ENCODE measurements at places on chromosomes 12 and 14.

GRCh38 chr12:108141600-108142130 lies 12.6 kb downstream of the WSCD2 start:
- no peak for DNase-seq

- peak; percentile 65 for DNase-seq
These were observed 64.1 kb upstream of the EGLN3 start for GRCh38 chr14:34014936-34015335.

- DNase-seq = no peak
These were observed 69.2 kb downstream of the PTPRQ start for GRCh38 chr12:80513211-80513610.

DNA sequence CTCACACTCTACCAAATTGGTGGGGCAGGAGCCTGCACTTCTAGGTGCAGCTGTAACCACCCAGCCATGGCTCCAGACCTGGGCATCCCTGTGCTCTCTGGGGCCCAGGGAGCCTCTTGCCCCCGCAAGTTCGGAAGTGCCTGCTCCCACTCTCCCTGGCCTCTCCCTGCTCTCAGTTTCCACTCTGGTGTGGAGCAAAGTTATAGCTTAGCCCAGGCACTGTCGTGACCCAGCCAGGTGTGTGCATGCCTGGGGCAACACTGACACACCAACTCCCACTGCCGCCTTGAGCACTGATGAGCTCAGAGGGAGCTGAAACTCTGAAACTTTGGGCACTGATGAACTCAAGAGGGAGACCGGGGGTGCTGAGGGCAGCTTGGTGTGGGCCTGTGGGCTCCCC lies 8.7 kb upstream of the FBXO33 start:
- no peak for DNase-seq

DNA sequence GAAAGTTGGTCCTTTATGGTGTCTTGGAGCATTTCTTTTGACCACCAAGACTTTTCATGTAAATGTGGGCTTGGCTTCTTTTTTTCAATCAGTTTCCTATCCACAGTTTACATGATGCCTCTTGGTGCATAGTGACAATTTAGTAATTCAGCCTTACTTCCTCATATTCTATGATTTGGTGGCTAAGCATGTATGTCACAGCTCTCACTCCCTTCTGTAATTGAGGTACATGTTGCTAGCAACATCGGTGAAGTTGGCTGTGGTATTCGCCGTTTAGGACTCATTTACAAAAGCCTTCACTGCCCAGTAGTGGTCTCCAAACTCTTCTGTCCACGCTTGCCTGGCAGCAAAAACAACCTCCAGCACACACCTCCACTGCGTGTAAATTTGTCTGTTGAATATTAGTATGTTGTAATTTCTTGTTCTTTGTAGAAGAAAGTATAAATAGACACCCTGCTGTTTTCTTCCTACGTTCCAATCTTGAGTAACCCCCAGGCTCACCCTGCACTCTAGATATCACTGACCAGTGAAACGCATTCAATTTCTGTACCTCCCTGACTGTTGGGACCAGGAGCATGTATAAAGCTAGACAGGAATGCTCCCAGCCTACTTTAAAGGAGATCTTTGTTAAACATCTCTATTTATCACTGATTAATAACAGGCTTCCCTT lies 90.4 kb downstream of the PPP2R5C start:
- DNase-seq = no peak

GRCh38 chr12:42530284-42530683 lies 59.3 kb downstream of the PRICKLE1 start:
- no peak for DNase-seq

GRCh38 chr12:108235197-108235984 lies 103.7 kb downstream of the CMKLR1 start:
- DNase-seq = no peak

- no peak for DNase-seq
These were observed 64.5 kb upstream of the VASH1 start for GRCh38 chr14:76696791-76697190.

- DNase-seq = no peak
These were observed 367.0 kb upstream of the TMEM132C start for GRCh38 chr12:127899971-127900370.

- DNase-seq = no peak
These were observed 3.8 kb downstream of the AKAP3 start for GRCh38 chr12:4645023-4645422.

GRCh38 chr12:29902043-29902442 lies 118.3 kb upstream of the TMTC1 start:
- no peak for DNase-seq

DNA sequence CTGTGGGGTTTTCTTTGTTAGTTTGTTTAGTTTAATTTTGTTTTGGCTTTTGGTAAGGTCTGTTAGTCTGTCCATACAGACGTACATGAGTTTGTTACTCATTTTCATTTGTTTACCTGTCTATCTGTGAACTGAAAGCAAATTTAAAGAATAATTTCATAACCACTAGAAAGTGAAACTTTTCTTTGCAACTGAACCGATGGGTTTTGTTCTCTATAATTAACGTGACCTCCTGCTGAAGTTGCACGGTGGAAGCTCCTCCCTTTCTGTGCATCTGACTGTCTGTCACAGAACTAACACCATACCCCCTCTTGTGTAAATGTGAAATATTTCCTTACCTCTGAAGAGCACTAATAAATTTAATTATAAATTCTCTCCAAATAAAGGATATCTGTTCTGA lies 595.5 kb downstream of the GALC start:
- DNase-seq = no peak

- DNase-seq = no peak
These were observed 39.9 kb downstream of the RAB35 start for GRCh38 chr12:120076651-120077050.

DNA sequence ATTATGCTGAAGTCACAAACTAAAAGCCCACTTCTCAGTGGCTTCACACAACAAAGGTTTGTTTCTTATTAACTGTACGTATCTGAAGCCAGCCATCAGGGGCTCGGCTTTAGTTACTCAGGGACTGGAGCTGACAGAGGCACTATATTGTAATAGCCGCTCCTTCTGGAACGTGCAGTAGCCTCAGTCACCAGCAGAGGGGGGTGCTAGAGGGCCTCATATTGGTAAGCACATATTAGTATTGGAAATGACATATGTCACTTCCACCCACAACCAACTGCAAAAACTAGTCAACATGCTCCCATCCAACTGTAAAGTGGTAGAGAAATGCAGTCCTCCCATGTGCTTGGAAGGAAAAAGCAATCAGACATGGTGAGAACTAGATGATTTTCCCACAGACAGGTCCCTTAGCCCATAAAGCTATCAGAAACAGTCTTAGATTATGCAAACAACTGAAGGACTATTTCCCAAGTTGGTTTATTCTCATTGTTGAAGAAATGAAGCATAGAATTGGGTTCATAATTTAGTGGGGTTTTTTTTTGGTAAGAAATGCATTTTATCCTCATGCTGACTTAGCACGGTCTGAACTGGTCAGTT lies 183.6 kb upstream of the G2E3 start:
- peak; percentile 5 for DNase-seq

DNA sequence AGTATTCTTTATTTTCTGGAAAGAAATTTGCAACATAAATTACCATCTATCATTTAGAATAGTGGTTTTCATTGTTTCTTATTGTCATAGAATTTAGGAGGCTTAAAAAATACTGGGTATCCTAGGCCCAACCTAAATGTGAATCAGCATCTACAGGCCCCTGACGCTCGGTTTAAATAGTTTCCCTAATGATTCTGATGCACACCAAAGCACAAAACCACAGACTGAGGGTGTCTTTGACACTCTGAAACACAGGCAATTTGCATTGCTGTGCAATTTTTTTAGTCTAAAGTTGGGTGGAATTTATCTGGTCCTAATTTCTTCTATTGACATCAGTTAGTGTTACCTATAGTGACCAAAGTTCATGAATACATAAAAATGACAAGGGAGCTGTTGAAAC lies 87.6 kb upstream of the SSTR1 start:
- DNase-seq = no peak

DNA sequence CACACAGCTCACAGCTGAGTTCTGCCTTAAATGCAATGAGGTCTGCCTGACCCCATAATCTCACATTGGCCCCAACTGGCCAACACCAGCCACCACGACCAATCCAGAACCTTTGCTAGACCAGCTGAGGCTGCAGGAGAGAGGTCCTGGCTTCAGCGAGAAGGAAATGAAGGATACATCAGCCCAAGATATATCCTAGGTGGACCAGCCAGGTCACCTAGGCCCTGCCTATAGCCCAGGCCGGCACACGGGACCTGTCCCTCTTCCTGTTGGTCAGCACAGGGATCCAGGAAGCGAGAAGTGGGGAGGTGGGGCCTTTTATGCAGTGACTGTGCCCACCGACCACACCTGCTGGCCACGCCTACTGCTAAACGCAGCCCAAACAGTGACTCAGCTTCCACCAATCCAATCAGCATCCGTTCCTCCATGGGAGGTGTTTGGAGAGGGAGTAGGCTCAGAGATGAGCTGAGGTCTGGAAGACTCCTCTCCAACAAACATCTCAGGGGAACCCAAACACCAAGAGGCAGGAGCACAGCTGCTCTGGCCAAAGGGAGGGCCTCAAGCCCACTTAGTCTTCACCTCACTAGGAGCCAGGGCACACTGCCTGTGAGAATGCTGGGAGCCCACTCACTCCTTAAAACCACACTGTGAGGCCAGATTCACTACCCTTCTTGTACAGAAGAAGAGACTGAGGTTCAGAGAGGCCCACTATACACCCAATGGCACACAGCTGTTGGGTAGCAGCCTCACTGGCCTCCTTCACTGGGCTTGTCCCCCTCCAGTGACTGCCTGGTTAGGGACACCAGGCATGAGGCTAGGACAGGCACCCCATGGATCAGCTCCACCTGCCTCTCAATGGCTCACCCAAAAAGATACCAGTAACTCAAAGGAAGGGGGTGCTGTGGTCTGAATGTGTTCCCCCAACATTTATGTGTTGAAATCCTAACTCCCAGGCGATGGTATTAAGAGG lies 51.3 kb upstream of the PPP2R5C start:
- DNase-seq = no peak

DNA sequence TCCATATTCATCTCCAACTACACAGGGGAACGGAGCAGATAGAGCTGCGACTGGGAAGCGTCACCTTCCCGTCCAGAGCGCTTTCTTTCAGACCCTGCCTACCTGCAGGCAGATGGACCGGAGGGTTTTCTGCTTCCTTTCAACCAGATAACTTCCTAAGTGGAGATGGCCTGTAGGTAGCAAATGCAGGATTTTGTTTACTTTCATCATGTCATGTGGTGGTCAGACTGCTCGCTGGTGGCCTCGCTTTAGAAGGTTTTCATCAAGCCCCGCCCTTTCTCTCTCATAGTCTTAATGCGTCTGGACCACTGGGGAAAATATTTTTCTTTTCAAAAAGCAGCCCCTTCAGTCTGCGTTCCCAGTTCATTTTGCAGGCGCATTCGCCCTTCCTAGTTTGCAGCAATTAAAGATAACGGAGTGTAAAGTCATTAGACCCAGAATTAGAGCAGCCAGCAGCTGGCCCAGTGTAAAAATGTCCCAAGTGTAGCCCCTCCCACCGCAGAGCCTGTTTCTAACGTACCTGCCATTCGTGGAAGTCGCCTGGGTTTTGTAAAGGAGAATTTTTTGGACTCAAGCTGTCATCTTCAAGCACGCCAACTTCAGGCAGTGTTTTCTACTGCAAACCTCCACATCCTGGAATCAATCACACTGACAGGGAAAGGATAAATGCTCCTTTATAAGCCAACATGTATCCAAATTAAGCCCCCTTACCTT lies 68.9 kb downstream of the TESC start:
- no peak for DNase-seq

DNA sequence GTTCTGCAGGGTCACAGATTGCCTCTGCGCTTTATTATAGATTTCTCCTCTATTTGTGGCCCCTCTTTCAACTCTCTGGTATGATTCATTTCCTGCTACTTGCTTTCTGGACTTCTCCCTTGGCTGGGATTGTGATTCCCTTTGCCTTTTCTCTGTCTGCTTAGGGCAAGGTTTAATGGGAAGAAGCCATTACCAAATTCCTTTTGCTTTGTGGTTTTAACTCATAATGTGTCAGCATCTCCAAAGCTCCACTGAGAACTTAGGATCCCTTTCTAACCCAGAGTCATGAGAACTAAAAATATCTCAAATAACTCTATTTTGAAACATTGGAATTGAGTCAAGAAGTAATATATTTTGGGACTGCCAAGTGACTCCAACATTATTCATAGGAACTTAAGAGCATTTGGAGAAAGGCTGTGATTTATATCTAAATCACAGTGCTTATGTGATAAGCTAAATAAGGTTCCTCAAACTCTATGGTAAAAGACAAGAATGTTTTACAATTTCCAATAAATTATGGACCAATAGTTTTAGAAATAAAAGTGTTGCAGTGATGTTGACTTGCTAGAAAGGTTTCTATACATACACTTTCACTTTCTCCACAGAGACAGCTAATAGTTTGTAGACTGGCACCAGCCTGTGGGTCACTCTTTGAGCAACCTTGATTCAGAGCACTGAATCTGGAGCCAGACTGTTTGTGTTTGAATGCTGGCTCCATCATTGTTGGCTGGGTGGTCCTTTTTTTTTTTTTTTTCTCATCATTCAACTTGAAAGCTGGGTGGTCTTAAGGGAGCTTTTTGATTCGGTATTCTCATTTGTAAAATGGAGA lies 93.9 kb downstream of the DACT1 start:
- no peak for DNase-seq

DNA sequence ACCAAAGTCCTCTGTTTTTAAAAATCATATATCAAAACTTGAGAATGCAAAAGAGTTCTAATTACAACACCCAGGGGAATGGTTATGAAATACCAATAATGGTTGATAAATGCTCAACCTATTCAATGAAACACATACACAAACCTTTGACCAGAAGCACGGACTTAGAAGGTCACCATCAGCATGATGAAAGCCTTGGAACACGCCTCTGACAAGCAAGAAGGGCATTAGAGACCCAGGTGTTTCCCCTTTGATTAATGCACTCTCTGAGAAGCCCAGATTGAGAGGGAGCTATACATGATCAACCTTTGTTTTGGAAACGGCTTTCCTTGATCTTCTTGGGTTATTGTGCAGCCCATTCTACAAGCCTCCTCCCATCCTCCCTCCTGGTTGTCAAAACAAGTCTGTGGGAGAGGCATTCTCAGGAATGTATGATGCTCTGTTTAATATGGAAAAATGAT lies 69.0 kb downstream of the ZFP36L1 start:
- DNase-seq = no peak

DNA sequence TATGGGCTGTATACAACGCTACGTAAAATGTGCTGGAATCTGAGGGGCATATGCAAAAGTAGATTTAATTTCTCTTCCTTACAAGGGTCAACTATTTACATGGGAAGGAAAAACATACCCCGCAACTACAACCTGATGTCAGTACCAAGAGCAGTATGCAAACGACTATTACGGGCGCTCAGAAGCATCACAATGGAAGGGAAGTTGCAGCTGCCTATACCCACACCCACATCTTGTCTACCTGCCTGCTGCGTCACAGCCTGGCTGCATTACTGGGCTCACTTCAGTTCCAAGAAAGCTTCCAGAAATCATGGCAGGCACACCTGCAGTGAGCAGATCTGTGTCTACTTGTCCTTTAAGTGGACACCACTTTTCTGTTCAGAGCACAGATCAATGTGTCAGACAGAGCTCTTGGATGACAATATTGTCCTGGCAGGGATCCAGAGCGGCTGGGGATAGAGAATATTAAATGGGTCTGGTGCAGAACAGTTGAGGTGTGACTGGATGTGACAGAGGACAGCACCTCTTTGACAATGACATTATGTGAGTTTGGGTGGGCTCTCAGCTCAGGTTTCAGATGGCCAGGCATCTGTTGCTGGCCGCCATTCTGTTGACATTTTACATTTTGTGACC lies 41.5 kb upstream of the GNG2 start:
- no peak for DNase-seq

GRCh38 chr12:68140556-68140955 lies 19.0 kb downstream of the IFNG start:
- DNase-seq = peak; percentile 57

GRCh38 chr12:59808317-59808910 lies 212.6 kb downstream of the SLC16A7 start:
- peak; percentile 6 for DNase-seq
